ENCODE measurements at places on chromosomes 13 and 19.

- DNase-seq = no peak
Measured at GRCh38 chr13:102977471-102977870, 88.7 kb downstream of the SLC10A2 start.

GRCh38 chr13:23724196-23724970 is 154.2 kb downstream of the TNFRSF19 start:
- no peak for DNase-seq

GRCh38 chr19:48630296-48631063 is 6.7 kb downstream of the DBP start:
- DNase-seq = no peak

GRCh38 chr19:38898788-38899446 is 501 bp downstream of the SIRT2 start:
- DNase-seq = no peak

Data from COLO829 (cell line).